NCI-H510A (cell line): ENCODE measurements at places on chromosomes 6 and 20.

DNA sequence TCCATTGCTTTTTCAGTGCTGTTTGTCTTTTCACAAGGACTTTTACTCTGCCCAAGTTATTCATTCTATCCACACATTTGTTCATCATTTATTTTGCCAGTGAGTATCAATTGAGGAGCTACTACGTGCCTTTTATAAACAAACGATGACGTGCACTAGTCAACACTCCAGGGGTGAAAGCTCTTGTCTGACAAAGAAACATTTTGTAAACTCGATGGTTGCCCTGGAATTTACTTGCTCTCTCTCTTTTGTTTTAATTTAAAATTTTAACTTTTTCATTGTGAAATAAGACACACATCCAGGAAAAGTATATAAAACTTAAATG, 8.3 kb upstream of the MRPS18A start:
- no peak for DNase-seq

DNA sequence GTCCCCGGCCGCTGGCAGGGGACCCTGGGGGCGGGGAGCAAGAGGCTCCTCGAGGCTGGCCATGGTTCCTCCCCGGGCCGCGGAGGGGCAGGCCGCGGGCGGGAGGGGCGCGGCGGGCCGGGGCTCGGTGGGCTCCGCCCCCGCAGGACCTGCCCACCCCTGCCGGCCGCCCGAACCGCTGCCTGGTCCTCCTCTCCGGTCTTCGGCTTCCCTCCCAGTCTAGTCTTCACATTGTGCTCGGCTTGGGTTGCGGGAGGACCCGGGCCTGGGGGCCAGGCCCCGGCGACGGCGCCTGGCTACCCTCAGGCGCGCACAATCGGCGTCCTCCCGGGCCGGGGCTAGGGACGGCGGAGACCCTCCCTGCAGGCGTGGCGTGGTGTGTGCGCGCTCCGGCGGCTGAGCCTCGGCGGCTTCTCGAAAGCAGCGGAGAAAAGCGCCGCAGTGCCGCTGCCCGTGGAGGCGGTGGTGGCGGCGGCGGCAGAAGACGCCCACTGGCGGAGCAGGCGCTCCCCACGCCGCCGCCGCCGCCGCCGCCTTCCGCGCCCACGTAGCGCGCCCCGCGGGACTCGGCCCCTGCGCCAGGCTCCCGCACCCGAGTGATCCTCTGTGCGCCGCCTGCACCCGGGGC, at the start of gene PDE10A:
Gene PDE10A, minus strand, starts transcription at position 493 of the 628 bp plus-strand sequence. Its CDS starts 430 bp downstream, at position 63.
- no peak for DNase-seq

- no peak for DNase-seq
Measured at GRCh38 chr6:32666420-32667300, at the start of gene HLA-DQB1. Gene HLA-DQB1 (minus strand): TSS chr6:32666657. CDS start chr6:32666607, 50 bp downstream.

GRCh38 chr20:38126932-38127621, 38.0 kb downstream of the TGM2 start:
- DNase-seq, result peak; percentile 24

DNA sequence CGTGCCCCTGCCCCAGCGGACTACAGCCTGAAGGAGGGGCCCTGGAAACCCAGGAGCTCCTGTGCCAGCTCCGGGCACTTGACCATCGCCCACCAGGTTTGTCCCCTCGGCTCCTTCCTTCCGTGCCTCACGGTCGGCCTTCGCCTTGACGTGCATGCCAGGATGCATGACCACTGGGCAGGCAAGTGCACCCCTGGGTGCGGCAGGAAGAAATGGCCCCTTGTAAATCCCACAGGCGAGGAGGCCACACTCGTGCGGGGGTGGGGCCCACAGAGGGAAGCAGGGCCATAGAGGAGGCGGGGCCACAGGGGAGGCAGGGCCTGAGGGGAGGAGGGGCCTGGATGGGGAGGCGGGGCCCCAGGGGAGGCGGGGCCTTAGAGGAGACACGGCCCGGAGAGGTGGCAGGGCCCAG, 81.7 kb downstream of the YTHDF1 start:
- no peak for DNase-seq

GRCh38 chr6:163092876-163093275, 321.6 kb upstream of the QKI start:
- DNase-seq, result no peak

DNA sequence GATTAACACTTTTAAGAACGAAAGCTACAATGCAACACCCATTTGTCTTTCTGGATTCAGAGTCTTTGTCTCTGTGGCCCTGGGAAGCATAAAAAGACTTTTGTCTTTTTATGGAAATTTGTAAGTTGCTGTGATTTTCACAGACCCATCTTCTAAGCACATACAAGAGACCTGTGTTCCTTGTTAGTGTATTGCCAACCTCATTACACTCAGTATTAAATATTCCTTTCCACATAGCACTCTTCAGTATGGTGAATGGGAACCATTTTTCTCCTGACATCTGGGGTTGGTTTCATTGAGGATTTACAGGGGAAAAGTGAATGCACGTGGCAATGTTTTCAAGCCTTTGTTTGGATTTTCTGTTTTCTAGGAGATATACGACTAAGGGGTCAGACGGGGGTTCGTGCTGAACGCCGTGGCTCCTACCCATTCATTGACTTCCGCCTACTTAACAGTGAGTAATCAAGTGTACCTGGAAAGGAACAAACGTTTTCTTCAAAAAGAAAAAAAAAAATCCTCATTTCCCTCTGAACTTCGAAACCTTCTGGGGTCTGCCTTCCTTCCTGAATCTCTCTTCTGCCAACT, 141.7 kb downstream of the MTFR2 start:
- no peak for DNase-seq

- DNase-seq, result no peak
Measured at GRCh38 chr20:24672886-24673677, 203.7 kb downstream of the SYNDIG1 start.

- DNase-seq, result no peak
Measured at GRCh38 chr6:15554728-15555100, 108.1 kb downstream of the DTNBP1 start.

- no peak for DNase-seq
Measured at GRCh38 chr6:142878407-142878806, 66.6 kb downstream of the HIVEP2 start.

GRCh38 chr6:25026723-25027122, 91.0 kb upstream of the RIPOR2 start:
- peak; percentile 83 for DNase-seq

DNA sequence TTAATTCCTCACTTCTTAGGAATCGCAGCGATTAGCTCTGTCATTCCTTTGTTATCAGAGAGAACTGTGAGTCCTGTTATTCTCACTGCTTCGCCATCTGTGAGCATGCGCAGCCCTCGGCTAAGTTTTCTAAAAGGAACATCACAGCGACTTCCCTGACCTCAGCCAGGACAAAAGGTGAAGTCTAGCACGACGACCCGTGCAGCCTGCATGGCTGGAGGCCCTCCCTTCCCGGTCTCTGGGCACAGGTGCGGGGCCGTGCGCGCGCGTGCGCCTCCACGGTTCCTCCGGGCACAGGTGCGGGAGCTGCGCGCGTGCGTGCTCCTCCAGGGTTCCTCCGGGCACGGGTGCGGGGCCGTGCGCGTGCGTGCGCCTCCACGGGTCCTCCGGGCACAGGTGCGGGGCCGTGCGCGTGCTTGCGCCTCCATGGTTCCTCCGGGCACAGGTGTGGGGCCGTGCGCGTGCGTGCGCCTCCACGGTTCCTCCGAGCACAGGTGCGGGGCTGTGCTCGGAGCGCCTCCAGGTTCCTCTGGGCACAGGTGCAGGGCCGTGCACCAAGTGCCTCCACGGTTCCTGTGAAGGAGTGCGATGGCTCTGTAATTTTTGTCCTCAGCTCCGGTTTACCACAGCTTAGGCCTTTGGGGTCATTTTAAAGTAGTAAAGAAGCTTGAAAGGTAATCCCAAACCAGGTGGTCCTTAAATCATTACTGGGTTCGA, 212.3 kb downstream of the ERMARD start:
- no peak for DNase-seq

- peak; percentile 59 for DNase-seq
Measured at GRCh38 chr6:34154668-34155447, 9.0 kb upstream of the GRM4 start.

GRCh38 chr6:7165890-7166267, 58.1 kb downstream of the RREB1 start:
- DNase-seq, result no peak

DNA sequence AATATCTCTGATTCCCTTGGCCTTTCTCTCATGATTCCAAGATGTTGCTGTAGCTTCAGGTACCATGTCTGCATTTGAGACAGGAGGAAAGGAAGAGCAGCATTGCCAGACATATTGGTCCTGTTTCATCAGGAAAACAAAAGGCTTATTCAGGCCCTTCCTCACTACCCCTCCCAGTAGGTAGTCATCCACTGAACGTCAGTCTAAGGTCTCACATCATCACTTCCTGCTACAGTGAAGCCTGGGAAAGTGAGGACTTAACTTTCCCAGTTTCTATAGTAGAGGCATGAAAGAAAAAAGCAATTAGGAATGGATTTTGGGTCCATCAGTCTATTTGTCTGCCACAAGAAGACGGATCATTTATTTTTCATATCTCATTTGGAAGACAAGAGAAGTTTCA, 85.7 kb upstream of the SOX4 start:
- DNase-seq, result no peak

- no peak for DNase-seq
Measured at GRCh38 chr20:62216636-62217566, 3.2 kb downstream of the HRH3 start.

DNA sequence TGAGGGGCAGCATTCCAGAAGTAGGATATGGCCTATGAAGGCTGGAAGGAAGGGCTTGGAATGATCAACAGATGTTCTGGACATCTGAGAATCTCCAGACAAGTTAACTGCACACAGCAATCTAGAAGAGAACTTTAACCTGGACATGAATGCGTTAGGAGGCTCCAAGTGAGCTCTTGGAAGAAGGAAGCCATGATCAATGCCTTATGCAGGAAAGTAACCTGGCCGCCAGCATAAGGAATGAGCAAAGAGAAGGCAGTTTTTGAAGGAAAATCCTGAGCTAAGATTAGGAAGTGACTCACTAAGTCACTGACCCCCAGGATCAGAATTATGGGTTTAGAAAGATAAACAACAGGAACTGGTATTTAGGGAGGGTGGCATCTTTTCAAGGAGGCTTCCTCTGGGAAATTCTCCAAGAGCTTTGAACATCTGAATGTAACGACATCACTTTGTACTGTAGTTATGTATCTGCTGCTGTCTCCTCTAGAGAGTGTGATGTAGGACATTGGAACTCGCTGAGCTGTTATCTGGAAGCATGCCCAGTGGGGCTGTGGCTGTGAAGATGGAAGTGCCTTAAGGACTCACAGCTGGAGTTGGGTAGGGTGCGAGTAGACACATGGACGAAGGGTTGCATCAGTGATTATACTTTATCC, 236.8 kb downstream of the PACRG start:
- DNase-seq, result no peak

GRCh38 chr6:31538805-31539400, 2.9 kb downstream of the DDX39B start:
- DNase-seq, result no peak

- no peak for DNase-seq
Measured at GRCh38 chr6:157046776-157047175, 269.6 kb downstream of the ARID1B start.

DNA sequence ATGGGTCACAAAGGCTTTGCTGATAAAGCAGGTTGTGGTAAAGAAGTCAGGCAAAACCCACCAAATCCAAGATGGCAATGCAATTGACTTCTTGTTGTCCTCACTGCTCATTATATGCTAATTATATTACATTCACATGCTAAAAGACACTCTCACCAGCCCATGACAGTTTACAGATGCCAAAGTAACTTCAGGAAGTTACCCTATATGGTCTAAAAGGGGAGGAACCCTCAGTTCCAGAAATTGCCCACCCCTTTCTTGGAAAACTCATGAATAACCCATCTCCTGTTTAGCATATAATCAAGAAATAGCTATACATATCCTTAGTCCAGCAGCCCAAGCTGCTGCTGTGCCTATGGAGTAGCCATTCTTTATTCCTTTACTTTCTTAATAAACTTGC, 501.1 kb downstream of the MEI4 start:
- DNase-seq, result no peak

GRCh38 chr20:17875106-17875980, 93.3 kb downstream of the SNX5 start:
- DNase-seq, result no peak

DNA sequence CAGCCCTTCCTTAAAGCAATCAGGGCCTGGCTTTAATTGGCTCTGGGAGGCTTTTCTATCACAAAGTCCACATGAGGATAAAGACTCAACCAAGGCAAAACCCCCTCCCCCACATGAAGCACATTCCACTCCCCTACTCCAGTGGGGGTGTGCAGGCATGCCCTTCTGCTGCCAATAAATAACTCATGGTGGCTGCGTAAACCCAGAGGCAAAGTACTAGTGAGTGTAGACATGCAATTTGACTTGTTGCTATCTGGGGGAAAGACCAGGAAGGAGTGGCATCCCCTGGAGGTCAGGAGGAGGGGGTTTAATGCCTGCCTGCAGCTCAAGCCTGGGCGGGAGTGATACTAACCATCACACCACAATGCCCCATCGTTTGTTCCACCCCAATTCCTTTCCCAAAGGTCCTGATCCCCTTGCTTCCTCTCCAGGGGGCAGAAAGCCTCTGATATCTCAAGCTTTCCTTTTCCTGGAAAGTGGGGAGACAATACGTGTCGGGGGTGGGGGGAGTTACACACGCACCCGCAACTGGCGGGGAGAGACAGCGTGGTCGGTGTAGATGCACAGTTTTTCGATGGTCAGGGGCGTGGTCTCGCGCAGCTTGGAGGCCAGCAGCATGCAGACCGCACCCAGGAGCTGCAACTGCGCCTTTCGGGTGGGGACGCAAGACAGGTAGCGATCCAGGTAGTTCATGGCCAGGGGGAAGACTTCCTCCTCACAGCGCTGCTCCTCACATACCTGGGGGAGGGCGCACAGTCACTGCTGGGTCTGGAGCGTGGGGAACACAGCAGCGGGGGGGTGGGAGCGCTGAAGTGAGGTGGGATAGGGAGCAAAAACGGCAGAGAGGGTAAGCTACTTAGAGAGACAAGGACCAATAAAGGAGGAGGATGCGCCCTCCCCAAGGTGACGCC, 1.5 kb downstream of the CCND3 start:
- no peak for DNase-seq

DNA sequence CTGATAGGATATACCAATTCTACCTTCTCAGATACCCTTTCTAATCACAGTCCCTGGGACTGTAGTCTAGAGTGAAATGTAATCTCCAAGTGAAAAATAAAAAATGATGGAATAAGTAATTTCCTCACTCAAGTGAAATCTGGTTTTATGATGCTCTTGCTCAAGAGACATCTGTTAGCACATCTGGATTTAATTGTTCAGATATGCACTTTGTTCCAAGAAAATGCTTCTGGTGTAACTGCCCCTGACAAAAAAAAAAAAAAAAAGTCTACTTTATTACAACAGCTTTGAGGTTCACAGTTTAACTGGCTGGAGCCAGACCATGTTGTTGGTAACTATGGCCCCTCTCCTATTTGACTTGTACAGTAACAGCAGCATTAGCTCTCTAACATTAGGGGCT, 251.8 kb downstream of the BTBD9 start:
- DNase-seq, result no peak

DNA sequence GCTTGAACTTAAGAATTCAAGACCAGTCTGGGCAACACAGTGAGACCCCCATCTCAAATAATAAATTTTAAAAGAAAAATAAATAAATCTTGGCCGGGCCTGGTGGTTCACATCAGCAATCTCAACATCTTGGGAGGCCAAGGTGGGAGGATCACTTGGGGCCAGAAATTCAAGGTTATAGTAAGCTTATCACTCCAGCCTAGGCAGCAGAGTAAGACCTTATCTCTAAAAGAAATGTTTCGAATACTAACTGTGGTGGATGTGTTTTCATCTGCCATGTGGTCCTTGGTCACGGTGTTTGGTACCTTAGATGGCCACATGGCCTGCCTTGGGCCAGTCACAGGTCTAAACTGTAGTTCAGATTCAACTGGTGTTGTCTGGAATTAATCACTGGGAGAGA, 5.8 kb downstream of the UBE2C start:
- no peak for DNase-seq
